ENCODE measurements at places on chromosomes 16 and 17.

DNA sequence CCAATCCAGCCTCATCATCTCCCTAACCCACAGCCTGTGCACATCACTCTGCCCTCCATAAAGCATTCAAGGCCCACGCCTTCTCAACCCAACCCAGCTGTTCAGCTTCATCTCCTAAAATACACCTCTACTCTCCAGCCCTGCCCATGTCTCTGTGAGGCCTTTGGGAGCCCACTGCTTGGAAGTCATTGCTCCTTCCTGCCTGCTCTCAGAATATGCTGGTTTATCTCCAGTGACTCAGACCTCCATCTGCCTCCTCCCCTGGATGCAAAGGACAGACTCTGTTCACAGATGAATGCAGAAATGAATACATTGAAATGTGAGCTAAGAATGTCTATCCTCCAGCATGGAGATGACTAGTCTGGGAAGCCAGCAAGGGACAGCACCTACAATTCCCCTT lies 19.0 kb downstream of the KCNG4 start:
- DNase-seq: no peak

DNA sequence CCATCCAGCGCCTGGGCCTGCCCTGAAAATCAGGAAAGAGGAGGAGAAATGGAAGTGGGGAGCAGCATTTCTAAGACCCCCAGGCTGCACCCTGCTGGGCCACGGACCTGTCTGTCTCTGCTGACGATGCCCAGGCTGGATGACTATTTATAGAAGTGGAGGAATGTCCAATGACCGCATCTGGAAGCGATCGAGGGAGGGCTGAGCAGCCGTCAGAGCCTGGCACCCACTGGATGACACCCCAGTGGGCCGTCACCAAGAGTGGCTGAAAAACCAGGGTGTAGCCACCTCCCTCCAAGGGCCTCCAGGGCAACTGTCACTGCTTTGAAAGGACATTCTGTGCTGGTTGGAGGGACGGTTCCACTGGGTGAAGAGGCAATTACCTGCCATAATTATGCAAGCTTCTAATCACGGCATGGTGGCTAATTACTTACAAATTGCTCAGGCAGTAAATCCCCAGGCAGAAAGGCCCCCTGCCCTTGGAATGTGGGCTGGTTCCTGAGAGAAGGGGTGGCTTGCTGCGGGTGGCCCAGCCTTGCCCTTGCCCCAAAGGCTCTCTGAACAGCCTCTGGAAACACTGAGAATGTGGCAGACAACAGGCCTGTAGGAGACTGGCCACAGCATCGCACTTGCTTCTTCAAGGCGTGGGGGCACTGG lies 332.1 kb downstream of the C16orf95 start:
- DNase-seq: no peak

- DNase-seq: no peak
Measured at GRCh38 chr16:27265982-27266381, 2.6 kb downstream of the NSMCE1 start.

DNA sequence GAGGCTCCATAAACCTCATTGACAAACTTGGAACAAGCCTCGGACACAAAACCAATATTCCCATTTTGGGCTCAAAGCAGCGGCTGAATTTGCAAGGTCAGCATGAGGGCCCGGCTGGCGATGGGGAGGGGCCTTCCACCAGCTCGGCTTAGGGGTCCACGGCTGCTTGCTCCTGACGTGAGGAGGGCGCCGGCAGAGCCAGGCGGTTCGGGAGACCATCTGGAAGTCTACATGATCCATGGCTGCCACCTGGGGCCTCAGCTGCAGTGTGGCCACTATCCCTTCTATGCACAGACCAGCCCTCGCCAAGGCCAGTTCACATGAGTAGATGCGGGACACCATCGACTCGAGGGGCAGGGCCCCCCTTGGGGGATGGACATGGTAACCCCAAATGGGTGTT lies 39.1 kb downstream of the NDEL1 start:
- no peak for DNase-seq

DNA sequence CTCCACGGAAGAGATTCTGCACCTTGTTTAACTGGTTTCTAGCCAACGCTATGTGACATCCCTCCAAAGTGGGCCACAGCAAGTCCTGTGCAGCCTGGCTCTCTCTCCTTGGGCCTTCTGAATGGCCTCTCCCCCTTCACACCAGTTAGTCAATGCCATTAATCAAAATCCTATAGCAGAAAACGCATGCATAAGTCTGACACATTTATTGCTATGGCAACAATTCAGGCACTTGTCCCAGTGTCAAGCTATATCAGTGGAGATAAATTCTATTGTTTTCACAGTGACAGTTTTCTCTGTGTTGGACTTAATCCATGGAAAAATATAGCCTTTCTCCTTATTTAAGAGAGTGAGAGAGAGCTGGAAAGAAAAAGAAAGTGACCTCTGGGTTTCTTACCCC lies 87.2 kb upstream of the TOX3 start:
- no peak for DNase-seq

- DNase-seq: no peak
Measured at GRCh38 chr16:88353691-88354090, 29.1 kb upstream of the ZNF469 start.

DNA sequence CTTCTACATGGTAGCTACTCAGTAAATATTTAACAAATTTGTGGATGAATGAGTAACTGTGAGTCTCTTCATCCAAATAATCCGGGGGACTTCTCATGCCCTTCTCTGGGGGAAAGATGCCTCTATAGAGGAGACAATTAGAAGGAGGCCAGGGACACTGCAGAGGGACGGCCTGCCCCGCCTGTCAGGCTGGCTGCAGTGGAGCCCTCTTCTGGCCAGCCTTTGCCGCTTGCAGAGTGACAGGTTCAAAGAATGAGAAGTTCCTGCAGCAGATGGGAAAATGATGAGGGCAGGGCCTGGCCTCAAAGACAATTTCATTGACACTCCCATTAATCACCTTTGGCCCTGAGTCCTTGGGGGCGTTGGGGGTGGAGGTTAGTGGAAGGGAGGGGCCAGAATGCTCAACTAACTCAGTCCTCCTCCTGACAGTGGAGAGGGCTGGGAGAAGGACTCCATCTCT lies 339.0 kb downstream of the MAF start:
- peak; percentile 4 for DNase-seq

GRCh38 chr16:78441298-78441697 lies 341.8 kb downstream of the WWOX start:
- DNase-seq: no peak

DNA sequence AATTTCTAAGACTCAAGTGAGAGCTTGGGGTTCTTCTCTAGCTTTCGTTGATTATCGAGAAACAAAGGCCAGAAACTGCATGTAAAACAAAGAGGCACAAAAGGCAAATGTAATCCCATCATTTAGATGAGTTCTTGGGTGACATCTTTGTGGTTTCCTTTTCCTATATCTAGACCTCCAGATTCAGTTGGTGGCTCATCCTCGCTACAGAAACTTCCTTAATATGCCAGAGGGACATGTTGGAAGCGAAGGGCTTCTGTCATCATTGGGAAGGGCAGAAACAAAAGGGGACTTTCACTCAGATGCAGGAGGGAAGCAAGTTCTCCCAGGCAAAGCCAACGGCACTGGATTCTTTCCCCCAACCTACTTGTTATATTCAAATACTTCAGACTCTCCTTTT lies 150.6 kb upstream of the ZFHX3 start:
- no peak for DNase-seq

DNA sequence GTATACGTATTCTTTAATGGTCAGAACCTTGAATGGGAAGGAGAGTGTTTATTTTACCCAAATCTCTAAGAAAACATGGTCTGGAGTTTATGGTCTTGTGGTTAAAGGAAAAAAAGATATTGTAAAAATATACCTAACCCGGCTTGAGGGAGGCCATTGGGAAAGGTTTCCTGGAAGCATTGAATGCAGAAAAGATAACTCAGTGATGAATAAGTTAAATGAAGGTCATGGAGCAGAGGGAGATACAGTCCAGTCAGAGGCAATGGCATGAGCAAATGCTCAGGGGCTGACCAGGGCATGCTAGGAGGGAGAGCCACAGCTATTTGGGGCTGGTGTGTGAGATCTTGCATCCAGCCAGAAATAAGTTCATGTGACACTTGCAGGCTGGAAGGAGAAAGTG lies 430.4 kb upstream of the CDH5 start:
- no peak for DNase-seq

DNA sequence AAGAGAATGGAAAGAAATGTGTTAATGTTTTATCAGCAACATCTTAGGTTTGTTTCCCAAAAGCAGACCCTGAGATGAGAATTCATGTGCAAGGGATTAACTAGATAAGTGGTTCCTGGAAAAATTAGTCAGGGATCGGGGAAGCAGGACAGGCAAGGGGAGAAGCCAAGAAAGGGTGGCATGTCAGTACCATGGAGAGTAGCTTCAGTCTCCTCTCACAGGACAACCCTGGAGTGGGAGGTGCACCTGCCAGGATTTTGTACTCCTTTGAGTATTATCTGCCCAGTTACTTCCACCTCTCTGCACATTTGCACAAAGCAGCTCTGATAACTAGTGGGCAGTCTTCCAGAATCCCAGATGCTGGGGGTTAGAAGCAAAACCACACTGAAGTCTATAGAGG lies 117.0 kb downstream of the RGS9 start:
- DNase-seq: no peak

DNA sequence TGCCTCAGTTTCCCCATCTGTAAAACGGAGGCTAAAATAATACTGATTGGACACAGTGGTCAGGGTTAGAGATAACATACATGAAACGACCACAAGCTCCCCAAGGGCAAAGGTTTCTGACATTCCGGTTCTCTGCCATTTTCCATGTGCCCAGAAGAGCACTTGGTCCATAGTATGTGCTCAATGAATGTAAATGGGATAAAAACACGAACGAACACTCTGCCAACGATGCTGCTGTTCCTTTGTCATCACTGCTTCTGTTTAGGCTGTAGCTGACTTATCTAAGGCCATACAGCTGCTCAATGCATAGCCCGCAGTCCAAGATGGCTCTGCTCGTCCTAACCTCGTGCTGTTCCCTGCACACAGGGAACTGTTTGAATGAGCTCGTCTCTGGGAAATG lies 102.0 kb downstream of the RMI2 start:
- no peak for DNase-seq

- DNase-seq: no peak
Measured at GRCh38 chr16:78624366-78624765, 524.9 kb downstream of the WWOX start.

- DNase-seq: no peak
Measured at GRCh38 chr16:29994600-29995323, 655 bp downstream of the HIRIP3 start.

DNA sequence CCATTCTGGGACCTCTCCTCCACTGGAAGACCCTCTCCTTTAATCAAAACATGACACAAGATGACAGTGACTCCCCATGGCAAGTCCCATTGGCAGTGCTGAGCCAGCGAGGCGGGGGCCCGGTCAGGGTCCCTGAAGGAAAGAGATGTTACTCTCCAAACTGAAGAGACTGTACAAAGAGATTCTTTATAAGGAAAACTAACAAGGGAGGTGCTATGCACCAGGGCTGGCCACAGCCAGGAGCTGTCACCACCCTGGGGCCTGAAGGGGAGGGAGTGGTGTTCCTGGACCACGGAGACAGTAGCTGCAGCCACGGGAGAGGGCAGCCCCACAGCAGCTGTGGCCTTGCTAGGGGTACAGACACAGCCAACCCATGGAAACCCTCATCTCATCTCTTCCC lies 123.1 kb downstream of the XYLT1 start:
- no peak for DNase-seq

- DNase-seq: no peak
Measured at GRCh38 chr16:49471038-49471727, 97.6 kb downstream of the C16orf78 start.

GRCh38 chr16:56423584-56424403 lies 1.6 kb downstream of the AMFR start:
- no peak for DNase-seq

- peak; percentile 20 for DNase-seq
Measured at GRCh38 chr17:17849845-17850373, 13.1 kb upstream of the SREBF1 start.

DNA sequence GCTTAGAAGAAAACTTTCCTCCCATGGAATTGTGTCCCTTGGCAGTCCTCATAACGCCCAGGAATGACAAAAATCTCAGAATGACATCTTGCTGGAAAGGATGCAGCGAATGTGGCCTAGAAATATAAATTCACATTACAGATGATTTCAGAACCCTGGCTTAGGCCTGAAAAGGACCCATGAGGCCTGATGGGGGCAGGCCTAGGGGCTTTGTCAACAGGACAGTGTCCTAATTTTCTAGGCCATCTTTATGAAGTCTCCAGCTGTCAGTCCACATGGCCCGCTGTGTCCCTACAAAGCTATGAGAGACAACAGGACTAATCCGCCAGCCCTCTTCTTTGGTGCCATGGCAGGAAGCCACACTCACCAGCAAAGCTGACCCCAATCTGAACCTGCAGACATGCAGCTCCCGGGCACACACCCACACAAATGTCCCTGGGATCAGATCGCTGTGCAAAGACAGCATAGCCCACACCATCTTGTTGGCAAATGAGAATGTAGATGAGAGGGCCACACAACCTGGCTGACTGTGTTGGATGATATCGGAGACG lies 40.4 kb upstream of the DNAH17 start:
- DNase-seq: no peak

DNA sequence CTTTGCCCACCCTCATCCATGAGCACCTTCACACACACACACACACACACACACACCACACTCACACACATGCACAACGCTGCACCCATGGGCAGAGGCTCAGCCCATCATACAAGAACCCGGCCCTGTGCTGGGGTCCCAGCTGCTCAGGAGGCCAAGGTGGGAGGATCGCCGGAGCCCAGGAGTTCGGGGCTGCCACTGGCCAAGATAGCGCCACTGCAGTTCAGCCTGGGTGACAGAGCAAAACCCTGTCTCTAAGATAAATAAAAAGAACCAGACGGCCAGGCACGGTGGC lies 3.4 kb upstream of the FSCN2 start:
- no peak for DNase-seq

DNA sequence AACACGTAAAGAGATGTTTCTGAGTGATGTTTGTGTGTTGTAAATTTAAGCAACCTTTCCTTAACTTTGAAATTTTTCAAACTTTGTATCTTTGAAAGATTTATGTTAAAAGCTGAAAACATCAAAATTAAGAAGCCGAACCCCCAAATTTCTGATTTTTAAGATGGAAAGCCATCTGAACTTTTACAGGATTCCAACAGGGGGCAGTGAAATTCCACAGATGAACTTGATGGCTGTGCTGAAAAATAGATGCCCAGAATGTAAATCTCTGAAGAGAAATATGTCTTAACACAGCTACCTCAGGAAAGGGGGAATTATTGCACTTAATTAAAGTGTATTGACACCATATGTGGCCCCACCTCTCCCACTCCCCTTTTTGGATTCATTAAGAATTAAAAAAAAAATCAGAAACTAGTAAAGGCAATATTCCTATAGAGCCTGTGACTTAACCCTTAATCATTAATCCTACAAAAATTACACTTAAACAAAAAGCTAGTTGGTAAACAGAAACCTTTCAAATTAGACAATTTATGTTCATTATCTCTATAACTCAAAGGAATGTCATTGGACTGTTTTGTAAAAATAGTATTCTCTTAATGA lies 597.9 kb downstream of the KCNJ2 start:
- no peak for DNase-seq

DNA sequence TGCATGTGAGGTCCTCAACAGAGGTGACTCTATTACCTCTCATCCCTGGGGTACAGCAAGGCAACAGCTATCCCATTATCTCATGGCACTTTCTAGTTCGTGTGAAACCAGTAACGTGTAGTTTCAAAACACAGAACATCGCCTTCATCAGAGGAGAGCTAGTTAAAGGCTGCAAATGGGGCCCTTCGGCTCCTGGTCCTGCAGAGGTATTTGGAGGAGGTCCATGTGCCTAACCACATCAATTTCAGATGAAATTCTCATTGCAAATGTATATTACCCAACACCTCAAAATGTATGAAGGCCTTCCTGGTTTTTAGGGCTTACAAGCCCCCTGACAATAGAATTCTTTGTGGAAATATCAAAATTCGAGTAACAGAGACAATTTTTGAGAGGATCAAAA lies 95.7 kb upstream of the PSMD7 start:
- no peak for DNase-seq

All from GDM1 (cell line).